ENCODE measurements at places on chromosomes 6 and 20. TPM values are rescaled to one million over a fixed set of nuclear protein-coding genes. Genes with fewer than 3 reads are reported as not detected.

Gene LINC00237
- not detected for total RNA-seq

Gene TTLL9
- not detected for total RNA-seq

Gene PNLDC1
- 0.39 TPM for total RNA-seq

Gene MAD2L1BP
- total RNA-seq = 27.7 TPM

- DNase-seq = no peak
Measured at GRCh38 chr20:60087563-60088105, 129.4 kb downstream of the CDH26 start.

DNA sequence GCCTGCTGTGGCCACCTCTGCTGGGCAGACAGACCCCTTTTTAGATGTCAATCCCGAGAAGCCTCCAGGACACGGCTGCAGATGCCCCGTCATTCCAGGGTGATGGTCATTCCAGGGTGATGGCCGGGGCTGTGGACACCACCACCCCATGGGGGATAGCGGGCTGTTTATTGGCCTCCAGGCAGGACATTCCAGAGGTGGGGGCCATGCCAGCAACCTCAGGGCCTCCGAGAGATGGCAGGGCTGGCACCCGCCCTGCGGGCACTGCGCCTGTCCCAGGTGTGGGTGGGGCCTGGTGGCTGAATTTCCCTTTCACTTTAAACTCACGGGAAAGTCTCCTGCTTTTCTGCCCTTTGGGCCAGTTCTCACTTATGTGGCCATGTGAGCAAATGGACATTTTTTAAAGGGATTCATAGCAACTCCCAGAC is 14.5 kb downstream of the COL9A3 start:
- DNase-seq = no peak

DNA sequence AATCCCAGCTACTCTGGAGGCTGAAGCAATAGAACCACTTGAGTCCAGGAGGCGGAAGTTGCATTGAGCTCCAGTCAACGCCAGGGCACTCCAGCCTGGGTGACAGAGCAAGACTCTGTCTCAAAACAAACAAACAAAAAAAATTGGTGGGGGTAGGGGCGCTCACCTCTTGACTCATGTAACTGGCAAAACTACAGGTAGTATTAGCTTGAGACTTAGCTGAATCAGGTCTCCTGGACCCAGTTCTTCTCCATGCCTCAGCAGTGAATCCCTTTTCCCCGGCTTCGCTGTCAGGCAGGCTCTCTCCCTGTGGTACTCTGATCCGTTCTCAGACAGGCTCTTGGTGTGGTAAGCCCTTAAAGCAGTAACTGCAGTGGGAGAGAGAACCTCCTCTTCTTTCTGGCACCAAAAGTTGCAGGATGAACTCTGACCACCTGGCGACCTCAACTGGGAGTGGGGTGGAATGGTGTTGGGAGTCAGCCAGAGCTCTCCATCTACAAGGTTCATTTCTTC is 12.9 kb downstream of the SLC9A8 start:
- no peak for DNase-seq

GRCh38 chr6:144689503-144690040 is 404.4 kb downstream of the UTRN start:
- DNase-seq = no peak

DNA sequence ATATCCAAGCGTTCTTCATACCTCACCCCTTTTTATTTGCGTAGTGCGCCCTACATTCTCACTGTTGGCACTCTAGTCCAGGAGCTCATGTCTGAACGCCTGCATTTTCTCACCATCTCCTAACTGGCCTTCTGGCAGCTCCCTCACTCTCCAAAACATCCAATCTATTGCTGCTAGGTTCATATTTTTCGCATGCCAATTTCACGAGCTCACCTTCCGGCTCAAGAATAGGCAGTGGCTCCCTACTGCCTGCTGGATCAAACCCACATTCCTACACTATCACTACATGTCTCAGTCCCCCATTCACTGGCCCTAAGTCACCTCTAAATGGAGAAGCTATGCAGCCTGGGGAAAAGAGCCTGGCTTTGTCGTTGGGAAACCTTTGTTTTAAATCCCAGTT is 115.0 kb downstream of the IPCEF1 start:
- DNase-seq = no peak

GRCh38 chr6:125232466-125232865 is 69.3 kb downstream of the HDDC2 start:
- DNase-seq = no peak

DNA sequence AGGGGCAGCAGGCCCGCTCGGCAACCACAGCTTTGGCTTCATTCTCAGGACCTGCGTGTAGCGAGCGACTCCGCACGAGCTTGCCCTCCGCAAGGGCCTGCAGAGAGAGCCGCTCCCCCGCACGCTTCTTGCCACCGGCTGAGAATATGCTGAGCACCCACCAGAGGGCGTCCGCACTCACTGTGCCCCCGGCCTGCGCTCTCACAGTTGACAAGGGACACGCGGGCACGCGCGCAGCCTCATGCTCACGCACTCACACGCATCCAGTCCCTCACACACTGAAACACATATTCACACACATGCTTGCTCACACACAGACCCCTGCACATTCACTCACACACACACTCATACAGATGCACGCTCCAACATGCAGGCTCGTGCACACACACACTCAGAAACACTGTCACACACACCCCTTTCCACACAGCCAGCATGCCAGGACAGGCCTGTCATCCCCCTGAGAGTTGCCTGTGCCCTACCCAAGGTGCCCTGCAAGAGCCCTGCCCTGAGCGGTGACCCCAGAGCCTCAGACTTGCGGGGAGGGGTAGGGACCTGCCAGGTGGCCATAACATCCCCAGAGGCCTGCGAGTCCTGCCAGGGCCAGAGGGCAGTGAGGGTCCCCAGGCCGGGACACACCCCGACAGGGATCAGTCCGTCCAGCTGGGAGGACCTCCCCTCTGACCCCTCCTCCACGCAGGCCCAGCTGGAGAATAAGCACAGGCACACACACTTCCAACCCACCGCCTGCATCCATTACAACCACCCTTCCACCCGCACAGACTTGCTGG is 174.1 kb downstream of the BMP7 start:
- no peak for DNase-seq

- DNase-seq = no peak
Measured at GRCh38 chr6:162211022-162211421, 516.5 kb downstream of the PRKN start.
